Inflammatory macrophage treated with lipopolysaccharide for 1 hour (primary cell): ENCODE measurements at places on chromosomes 7 and 10.
A peak's percentile ranks its signal among the peaks of the same experiment; 100 is the strongest.

GRCh38 chr7:116966601-116967000 lies 13.3 kb downstream of the ST7 start:
- DNase-seq, result no peak

- DNase-seq, result peak; percentile 74
These were observed 5.4 kb downstream of the TFEC start for GRCh38 chr7:116024826-116025809.

- DNase-seq, result peak; percentile 91
These were observed 19.4 kb upstream of the FRAT2 start for GRCh38 chr10:97353945-97354344.

GRCh38 chr10:29346296-29347001 lies 57.6 kb downstream of the LYZL1 start:
- DNase-seq, result peak; percentile 55

- no peak for DNase-seq
These were observed 6.8 kb downstream of the HNRNPF start for GRCh38 chr10:43402176-43402575.

DNA sequence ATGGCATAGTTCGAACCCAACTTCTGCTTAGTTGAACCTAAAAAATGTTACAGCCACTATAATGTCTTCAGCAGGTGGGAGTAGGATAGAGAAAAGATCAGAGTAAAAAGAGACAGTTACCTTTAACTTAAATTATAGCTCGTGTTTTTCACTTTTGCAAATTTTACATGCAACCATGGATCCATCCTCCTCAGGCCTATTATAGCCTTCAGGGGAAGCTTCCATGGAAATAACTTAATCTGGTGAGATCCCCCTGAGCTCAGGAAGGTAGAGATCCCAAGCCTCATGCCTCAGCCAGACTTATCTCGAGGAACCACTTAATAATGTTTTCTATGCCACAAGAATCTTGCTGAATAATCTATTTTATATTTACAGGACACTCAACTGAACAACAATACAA lies 159.4 kb upstream of the FAM3C start:
- DNase-seq, result no peak

DNA sequence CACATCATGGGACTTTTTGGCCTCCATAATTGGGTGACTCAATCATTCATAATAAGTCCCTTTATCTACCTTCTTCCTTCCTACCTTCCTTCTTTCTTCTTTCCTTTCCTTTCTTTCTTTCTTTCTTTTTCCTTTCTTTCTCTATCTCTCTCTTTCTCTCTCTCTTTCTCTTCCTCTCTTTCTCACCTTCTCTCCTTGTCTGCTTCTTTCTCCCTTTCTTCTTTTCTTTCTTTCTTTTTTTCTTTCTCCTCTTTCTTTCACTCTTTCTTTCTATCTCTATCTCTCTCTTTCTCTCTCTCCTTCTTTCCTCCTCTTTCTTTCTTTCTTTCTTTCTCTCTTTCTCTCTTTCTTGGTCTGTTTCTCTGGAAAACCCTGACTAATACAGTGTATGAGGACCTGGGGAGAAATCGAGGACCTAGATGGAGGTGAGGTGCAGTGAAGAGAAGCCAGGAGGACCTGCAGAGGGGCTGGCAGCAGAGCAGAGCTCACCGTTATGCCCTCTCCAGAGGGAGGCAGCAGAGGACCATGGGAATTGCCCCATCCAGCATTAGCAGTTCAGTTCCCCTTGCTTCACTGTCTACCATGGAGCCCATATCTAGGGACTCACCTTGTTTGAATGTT lies 52.7 kb upstream of the BTRC start:
- DNase-seq, result peak; percentile 42

GRCh38 chr7:134851141-134851540 lies 71.7 kb downstream of the CALD1 start:
- DNase-seq, result no peak

DNA sequence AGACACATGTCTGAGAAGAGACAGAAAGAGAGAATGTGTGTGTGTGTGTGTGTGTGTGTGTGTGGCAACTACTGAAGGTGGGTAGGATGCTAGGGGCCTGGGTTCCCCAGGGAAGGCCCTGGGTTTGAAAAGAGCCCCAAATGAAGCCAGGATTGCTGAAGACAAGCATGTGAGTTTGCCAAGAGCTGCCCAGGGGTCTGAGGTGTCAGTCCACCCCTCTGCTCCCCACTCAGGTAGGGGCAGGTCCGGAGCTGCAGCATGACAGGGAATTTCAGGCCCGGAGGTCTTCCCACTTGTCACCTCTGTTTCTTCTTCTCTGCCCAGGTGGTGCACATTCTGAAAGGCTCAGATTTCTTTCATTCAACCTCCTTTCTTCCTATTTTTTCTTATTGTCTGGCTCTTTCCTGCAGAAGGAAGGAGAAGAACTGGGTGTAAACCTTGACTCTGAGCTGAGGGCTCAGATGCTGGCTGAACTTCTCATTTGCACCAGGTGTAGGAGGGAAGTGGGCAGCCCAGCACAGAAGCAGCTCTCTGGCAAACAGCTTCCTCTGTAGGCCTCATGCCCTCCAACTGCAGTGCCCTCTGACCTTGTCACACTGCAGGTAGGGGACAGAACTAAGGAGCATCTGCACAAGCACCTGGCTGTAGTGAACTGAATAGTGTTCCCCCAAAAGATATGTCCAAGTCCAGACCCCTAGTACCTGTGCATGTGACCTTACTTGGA lies 79.6 kb upstream of the LRRC4 start:
- no peak for DNase-seq

DNA sequence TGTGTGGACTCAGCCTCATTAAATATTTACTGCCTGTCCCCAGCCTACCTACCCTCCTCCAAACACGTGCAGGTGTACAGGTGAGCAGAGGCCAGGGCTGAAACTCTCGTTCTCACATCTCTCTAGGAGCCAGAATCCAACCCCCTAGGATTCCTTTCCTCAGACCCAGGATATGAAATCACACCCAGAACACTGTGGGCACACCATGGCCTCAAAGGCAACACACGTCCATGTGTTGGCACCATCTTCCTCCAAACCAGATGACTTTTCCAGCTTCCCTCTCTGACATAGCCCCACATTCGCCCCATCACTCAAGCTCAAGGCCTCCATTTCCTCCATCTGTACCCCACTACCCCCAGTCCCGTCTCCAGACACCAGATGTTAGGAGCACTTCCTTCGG lies 51.8 kb upstream of the DUSP5 start:
- DNase-seq, result no peak

GRCh38 chr10:18822156-18822555 lies 162.9 kb downstream of the ARL5B start:
- DNase-seq, result no peak

DNA sequence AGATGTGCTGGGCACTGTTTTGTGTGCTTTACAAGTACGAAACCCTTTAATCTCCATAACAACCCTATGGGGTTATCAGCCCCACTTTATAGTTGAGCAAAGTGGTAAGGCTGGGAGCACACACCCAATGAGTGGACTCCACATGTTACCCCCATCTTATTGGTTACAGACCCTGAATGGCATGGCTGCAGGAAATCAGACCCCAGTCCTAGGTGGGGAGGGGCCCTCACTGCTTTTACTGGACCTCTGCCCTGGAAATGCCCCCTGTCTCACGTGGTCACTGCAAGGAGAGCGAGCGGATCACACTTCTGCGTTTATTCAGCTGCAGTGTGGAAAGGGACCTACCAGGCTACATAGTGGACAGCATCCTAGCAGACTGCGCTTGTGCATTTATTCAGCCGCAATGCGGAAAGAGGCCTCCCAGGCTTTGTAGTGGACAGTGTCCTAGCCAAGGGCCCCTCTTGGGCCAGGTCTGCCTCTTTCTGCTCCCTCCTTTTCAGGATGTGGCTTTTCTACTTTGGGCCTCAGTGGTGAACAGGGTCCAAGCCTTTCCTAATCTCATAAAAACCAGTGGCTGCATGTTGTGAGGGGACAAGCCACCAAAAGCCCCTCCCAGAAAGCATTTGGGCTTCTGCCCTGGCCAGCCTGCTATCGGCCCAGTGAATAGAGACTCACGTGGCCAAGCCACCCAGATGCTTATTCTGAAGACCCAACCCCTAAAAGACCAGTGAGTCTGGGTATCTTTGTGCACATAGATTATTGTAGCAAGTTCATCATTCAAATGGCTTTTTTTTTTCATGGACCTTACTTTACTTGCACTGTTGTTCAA lies 405.7 kb upstream of the RNF32 start:
- no peak for DNase-seq

GRCh38 chr10:122541541-122542002 lies 19.0 kb upstream of the DMBT1 start:
- peak; percentile 12 for DNase-seq

DNA sequence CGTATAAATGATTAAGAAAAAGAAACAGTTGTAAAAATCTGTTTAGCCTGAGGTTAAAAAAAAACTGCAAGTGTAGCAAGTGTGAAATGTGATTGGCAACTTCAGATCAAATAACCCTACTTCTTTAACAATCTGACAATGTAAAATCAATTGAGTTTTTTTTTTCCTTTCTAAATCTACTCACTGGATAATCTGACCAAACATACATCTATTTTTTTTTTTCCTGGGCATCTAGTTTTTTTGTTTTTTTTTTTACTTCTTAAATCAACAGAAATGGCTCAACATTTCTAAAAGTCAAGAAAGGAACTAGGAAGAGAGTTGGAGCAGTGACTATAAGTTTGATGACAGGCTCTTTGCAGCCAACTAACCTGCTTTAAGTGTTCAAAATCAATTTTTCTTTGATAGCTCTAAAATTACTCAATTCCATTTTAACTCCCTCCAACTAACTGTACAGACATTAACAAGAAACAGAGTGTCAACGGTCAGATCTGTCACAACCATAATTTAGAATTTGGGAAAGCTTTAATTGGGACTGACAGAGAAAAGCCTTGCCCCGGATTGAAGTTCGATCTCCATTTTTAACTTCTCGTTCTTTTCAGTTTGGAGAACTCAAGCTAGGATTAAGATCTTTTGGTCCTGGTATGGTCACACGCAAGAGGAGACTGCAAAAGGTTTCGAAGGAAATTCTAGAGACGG lies 1.2 kb downstream of the ARL3 start:
- no peak for DNase-seq

DNA sequence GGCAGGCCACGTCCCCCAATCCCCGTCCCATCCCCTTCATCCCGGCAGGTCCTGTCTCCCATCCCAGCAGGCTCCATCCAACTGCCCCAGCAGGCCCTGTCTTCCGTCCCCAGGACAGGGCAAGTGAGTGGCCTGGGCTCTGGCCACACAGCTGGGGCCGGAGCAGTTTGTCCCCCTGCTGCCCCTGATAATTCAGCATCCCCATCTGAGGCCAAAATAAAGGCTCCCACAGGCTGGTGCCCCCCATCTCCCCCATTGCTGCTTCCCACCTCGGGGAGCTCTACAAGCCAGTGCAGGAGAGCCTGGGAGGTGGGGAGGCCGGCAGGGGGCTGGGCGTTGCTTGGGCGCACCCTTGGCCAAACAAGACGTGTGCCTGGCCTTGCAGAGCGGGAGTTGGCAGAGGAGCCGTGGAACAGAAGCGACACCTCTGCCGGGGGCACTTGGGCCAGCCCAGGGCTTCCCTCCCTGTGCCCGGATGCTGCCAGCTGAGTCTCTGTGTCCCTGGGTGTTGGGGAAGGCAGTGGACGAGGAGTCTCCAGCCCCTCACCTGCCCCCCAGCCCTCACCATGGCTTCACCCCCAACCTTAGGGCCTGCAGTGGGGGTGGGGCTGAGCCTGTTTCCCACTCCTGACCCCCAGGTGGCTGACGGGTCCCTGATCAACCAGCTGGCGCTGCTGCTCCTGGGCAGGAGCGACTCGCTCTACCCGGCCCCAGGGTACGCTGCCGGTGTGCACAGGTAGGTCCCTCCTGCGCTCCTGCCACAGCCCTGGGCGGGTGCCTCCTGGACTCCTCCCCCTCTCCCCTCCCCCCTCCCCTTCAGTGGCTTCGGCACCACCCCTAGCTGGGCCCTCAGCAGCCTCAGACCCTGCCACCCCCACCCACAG lies 14.0 kb downstream of the AP5Z1 start:
- no peak for DNase-seq

DNA sequence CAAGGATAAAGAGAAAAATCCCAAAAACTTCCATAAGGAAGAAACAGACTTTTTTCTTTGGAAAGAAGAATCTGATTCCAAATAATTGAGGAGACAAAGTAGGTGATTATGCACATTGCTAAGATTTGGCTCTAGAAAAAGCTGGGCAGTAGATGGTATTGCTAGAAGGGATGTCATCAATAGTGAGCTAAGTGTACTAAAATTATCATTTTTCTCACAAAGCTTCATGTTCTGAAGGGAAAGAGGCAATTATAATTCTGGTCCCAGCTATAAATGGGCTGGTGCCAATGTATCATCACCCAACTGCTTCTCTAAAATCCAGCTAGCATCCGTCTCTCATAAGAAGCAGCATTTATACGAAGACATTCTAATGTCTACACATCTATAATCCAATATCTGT lies 23.9 kb downstream of the STEAP1 start:
- DNase-seq, result no peak

- DNase-seq, result no peak
These were observed 224.3 kb upstream of the PLXNA4 start for GRCh38 chr7:132800522-132800921.

GRCh38 chr7:23347682-23348180 lies 48.6 kb downstream of the MALSU1 start:
- peak; percentile 66 for DNase-seq

GRCh38 chr7:39608278-39608677 lies 15.1 kb upstream of the RALA start:
- DNase-seq, result no peak

DNA sequence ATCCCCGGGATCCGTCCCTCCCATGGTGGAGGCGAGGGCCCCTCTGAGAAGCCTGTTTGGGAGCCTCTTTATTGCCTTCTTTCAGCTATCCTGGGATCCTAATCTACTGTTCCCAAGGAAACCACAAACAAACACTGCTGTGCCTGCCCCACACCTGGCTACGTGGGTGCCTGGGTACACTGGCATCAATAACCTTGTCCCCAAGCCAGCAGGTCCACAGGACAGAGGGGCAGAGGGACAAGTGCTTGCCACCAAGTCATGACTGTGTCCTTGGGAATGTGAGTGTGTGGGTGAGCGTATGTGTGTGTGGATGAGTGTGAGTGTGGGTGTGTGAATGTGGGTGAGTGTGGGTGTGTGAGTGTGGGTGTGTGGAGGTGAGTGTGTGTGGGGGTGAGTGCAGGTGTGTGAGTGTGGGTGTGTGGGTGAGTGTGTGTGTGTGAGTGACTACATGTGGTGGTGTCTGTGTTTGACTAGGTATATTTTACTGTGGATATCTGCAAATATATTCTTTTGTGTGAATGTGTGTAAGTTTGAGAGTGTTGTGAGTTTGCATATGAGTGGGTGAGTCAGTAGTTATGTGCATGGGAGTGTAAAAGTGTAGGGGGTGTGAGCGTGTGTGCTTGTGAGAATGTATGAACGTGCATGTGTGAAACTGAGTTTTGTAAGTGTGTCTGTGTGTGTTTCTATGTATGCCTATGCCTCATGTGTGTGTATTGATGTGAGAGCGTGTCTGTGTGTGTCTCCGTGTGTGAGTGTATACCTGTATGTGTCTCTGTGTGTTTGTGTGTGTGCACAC lies 96.1 kb downstream of the TNS3 start:
- no peak for DNase-seq

GRCh38 chr7:78063758-78064157 lies 265.2 kb downstream of the PHTF2 start:
- DNase-seq, result no peak

DNA sequence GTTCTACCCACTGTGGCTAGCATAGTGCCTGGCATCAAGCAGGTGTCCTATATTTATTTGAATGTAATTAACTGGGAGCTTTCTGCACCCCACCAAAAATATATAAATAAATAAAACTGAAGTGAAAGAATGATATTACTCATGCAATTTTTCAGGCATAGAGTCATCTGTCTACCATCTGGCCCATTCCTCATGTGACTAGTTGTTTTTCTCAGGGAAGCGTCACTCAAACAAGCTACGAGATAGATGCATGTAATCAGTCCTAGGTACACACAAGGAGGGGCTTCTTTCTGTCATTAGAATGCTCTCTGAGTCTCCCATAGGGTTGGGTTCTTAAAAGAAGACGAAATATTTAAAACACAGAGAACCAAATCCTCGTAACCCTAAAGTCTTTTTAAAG lies 255.5 kb upstream of the KMT2E start:
- DNase-seq, result no peak
